Endothelial cell (in vitro differentiated cells): ENCODE measurements at places on chromosomes 12 and 14.

DNA sequence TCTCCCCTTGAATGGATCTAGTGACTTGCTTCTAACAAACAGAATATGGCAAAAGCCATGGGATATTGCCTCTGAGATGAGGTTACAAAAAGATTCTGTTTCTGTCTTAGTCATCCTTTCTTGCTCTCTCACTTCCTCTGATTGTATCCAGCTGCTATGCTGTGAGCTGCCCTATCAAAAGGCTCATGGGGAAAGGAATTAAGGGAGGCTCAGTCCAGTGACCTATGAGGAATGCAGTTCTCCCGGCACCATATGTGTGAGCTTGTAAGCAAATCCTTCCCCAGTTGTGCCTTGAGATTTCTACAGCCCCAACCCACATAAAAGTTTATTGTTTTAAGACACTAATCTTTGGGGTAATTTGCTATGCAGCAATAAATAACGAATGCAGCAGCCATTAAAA, 183.1 kb downstream of the KLHL28 start:
- no peaks in the 10 kb centered on the region for H3K27me3 ChIP-seq
- DNase-seq = no peak
- no peak overlapping the region for H3K27ac ChIP-seq
- H3K4me3 ChIP-seq = no peak overlapping the region

DNA sequence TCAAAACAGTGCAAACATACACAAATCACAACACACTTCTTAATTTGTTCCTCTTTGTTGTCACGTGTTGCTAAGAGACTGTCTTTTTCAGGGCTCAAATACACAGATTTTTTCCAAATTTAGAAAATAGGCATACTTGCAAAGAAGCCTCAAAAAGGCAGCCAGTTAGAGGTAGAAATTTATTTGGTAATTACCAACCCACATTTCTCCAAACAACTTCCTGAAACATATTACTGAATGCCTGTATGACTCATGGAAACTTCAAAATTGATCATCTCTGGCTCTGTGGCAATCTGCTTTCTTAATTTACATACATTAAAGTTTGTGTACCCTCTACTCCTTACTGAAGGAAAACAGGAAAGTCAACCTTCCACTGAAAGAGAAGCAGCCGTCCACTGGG, 36.4 kb downstream of the PPM1H start:
- H3K27me3 ChIP-seq = no peaks in the 10 kb centered on the region
- H3K4me3 ChIP-seq = no peak overlapping the region
- H3K36me3 ChIP-seq = no peaks in the 10 kb centered on the region
- peak overlapping the region; percentile 27 for H3K27ac ChIP-seq

DNA sequence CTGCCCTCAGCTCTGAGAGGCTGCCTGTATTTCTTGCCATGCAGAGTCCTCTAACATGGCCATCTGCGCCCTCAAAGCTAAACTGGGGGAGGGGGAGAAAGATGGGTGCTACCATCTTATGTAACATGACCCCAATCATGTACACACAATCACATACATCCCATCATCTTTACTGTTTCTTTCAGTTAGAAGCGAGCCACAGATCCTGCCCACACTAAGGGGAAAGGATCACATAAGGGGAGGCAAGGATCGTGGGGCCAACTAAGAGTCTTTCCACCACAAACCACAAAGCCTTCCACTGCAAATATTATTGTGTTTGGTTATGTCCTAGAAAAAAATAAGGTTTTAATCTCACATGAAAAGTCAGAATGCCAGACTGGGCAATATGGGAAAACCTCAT, 11.8 kb upstream of the AMN1 start:
- no peak for DNase-seq
- H3K4me1 ChIP-seq = no peaks in the 10 kb centered on the region
- H3K4me3 ChIP-seq = no peak overlapping the region
- H3K36me3 ChIP-seq = no peaks in the 10 kb centered on the region

DNA sequence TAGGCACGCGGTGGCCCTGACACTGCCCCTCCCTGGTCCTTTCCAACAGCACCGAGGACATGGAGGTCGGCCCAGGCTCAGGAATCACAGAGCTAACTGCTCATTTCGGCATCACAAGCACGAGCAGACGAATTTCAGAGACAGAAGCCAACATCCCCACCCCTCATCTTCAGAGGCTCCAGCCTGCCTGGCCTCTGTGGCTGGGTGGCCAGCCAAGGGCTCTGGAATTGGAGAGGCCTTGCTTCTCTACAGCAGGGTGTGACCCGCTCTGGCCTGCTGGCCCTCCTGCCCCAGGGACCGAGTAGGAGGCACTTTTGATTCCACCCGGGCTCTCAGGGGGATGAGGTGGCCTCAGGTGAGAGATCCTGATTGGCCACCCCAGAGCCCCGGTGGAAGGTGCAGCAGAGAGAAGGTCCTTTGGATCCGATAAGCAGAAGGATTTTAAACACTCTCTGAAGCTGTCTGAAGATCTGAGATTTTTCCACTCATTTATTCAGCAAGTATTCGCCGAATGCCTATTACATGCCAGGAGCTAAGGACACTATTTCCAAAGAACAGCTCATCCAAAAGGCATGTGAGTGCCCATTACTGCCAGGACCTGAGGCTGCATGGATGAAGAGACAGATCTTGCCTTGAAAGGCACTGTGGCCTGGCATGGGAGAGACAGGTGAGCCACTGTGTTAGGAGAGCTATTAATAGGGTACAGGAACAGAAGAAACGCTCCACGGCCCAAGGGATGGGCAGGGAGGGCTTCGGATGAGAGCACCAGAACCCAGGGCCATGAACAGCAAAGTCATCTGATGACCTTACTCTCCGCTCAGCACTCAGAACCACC, 10.2 kb downstream of the BAG5 start:
- H3K27me3 ChIP-seq = peaks cover 10% of the 10 kb centered on the region
- no peak for DNase-seq
- H3K36me3 ChIP-seq = peaks cover 11% of the 10 kb centered on the region
- no peak overlapping the region for H3K27ac ChIP-seq
- H3K4me3 ChIP-seq = no peak overlapping the region

DNA sequence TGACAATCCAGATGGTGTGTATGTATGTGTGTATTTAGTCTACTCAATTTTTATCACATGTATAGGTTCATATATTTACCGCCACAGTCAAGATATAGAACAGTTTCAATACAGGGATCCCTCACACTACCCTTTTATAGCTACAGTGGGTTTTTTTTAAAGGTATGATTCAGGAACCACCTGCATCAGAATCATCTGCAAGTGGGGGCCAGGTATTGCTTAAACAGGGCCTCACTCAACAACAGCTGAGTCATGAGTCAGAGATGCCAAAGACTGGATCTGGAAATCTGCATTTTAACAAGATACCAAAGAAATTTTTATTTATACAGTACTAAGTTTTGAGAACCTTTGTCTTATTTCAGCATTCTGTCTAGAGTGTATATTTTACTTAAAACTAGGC, 117.6 kb downstream of the SLC35F4 start:
- no peaks in the 10 kb centered on the region for H3K36me3 ChIP-seq
- H3K4me3 ChIP-seq = no peak overlapping the region
- no peaks in the 10 kb centered on the region for H3K27me3 ChIP-seq
- DNase-seq = no peak
- no peaks in the 10 kb centered on the region for H3K4me1 ChIP-seq
- no peak overlapping the region for H3K27ac ChIP-seq

GRCh38 chr14:77458249-77458950, 507 bp downstream of the AHSA1 start:
- peaks cover 4% of the 10 kb centered on the region for H3K27me3 ChIP-seq
- peak; percentile 31 for DNase-seq
- peaks cover 29% of the 10 kb centered on the region for H3K4me1 ChIP-seq
- H3K36me3 ChIP-seq = peaks cover 33% of the 10 kb centered on the region
- H3K27ac ChIP-seq = peak overlapping the region; percentile 100
